ENCODE measurements at places on chromosomes 4 and X. TPM values are rescaled to one million over a fixed set of nuclear protein-coding genes. Genes with fewer than 3 reads are reported as not detected.

DNA sequence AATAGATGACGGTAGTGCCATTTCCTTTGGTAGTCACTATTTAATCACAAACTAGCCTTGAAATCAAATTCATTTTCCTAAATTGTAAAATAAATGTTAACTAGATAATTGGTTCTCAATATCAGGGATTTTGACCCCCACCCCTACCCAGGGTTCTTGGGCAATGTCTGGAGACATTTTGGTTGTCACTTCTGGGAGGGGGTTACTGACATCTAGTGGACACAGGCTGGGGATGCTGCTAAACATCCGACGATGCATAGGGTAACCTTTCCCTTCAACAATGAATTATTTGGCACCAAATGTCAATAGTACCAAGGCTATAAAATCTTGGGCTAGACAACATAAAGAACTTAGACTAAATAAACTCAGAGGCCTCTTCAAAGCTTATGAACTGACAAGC, 285.8 kb upstream of the TRPC5 start:
- no peak for DNase-seq

GRCh38 chr4:146232131-146232722, 17.9 kb downstream of the REELD1 start:
- DNase-seq, result no peak

The MXRA5 gene
- total RNA-seq, result 12.2 TPM

The PFKFB1 gene
- total RNA-seq, result 0.31 TPM

The BEX5 gene
- 9.5 TPM for total RNA-seq
